MCF 10A (cell line): ENCODE measurements at places on chromosomes 1 and 21.

DNA sequence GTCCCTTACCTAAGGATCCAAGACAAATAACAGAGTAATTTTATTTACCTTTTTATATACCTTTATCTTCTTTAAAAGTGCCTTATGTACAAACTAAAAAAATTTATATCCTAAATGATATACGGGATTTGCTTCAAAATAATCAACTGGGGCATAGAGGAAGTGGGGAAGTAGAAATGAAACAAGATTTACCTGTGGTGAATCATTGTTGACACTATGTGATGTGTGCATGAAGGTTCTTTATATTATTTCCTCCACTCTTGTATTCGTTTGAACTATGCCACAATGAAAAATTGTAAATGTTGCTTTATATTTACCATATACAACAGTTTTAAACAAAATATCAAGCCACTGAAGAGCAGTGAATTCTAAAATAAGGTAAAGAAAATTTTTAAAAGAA, 13.0 kb downstream of the RGS7 start:
- DNase-seq, result no peak

- DNase-seq, result no peak
These were observed 23.2 kb downstream of the SLC44A5 start for GRCh38 chr1:75587692-75588091.

GRCh38 chr1:208107425-208108212, 136.6 kb downstream of the PLXNA2 start:
- DNase-seq, result peak; percentile 100

- DNase-seq, result no peak
These were observed 170.6 kb downstream of the PDE4B start for GRCh38 chr1:65963156-65963888.

GRCh38 chr1:109027841-109028240, 14.1 kb downstream of the WDR47 start:
- DNase-seq, result no peak

DNA sequence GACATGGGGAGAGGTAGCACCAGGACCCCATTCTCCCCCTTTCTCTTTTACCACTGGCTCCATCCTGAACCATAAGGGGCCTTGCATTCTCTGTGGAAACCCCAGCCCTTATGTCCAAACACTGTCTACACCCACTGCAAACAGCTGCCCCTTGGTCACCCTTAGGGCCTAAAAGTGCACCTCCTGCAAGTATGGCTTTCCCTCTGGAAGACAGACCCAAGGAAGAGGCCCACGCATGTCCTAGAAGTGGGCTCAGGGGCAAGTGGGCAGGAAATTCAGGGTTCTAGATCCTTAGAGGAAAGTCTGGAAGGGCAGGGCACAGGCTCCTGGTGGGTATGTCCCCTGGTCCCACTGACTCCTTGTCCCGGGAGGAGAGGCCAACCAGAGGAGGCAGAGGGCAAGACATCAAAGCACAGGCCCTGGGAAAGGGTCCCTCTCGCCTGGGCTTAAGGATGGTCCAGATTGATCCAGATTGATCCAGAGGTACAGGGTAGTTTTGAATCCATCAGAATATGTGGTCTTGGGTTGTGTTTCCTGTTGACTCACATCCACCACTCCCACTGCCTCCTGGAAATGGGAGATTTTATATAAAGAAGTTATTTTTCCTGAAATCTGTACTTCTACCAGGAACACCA, 150.9 kb downstream of the GRIK3 start:
- no peak for DNase-seq

DNA sequence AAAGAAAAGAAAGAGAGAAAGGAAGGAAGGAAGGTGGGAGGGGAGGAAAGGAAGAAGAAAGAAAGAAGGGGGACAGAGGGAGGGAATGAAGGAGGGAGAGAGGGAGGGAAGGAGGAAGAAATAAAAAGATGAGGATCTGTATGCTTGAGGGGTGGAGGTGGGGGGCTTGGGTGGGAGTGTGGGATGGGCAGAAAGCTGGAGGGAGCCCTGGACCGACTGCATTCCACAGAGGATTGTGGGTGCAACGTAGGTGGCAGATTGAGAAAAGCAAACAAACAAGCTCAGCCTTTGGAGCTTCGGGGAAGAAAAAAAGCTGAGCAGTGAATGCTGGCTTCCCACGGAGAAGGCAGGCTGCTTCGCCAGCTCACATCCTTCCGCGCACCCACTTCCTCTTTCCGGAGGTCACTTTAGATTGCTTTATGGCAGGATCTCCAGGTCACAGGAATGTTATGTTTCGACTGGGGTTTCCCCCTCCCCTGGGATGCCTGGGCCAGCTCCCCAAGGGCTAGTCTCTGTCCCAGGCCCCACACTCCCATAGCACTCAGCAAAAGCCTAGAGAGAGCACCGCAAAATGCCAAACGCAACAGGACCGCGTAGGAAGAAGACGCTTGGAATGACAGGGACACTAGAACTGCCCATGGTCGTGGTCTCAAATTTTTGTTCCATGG, 20.7 kb upstream of the LGALS8 start:
- DNase-seq, result peak; percentile 70

DNA sequence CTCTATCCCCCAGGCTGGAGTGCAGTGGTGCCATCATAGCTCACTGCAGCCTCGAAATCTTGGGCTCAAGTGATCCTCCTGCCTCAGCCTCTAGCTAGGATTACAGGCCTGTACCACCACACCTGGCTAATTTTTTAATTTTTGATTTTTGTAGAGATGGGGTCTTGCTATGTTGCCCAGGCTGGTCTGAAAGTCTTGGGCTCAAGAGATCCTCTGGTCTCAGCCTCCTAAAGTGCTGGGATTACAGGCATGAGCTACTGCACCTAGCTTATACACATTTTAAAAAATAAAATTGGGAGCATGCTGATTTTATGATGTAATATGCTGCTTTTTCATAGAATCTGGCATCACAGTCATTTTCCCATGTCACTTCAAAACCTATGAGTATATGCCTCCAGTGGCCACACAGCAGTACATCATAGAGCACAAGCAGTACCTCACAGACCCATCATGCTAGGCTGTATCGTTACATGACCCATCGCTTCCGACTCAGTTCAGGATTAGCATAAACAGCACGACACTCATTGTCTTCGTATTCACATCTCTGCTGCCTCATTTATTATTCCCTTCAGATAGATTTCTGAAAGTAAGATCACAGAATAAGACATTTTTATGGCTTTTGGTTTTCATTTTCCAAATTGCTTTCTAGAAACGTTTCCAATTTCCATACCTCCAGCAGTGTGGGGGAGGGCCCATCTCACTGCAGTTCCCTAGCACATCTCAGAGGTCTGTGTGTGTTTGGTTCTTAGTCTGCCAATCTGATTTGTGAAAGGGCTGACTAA, 35.9 kb upstream of the CCSAP start:
- no peak for DNase-seq

DNA sequence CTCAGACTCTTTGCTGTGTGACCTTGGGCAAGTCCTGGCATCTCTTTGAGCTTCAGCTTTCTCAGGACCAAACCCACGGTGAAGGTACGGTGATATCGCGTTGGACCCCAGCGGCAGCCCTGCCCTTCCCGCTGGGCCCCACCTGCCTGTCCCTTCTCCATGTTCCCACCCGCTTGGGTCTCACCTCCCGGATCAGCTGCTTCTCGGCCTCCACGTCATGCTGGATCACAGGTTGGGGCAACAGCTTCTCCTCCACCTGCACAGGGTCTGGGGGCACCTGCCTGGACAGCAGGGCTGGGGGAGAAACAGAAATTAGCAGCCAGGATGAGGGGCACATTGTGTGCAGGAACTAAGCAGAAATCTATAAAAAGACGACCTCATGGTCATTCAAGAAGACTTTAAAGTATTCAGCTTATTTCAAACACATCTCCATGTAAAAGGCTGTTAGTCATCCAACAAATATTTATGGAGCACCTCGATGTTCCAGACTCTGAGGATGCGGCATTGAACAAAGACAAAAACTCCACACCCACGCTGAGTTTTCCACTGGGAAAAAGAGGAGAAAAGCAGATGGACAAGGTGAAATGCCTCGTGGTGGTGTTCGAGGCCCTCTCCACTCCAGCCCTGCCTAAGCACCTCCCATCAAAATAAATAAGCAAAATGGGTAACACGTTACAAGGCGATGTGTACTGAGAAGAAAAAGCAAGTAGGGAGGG, 19.5 kb downstream of the KIF17 start:
- peak; percentile 14 for DNase-seq

GRCh38 chr1:118185084-118185832, at the start of gene SPAG17:
Gene SPAG17, minus strand, starts transcription at chr1:118185228. Its CDS starts 71 bp downstream, at chr1:118185157.
- no peak for DNase-seq

GRCh38 chr21:17783481-17784179, 35.5 kb downstream of the C21orf91 start:
- no peak for DNase-seq

GRCh38 chr1:155218854-155219591, 10.5 kb downstream of the MTX1 start:
- peak; percentile 83 for DNase-seq

DNA sequence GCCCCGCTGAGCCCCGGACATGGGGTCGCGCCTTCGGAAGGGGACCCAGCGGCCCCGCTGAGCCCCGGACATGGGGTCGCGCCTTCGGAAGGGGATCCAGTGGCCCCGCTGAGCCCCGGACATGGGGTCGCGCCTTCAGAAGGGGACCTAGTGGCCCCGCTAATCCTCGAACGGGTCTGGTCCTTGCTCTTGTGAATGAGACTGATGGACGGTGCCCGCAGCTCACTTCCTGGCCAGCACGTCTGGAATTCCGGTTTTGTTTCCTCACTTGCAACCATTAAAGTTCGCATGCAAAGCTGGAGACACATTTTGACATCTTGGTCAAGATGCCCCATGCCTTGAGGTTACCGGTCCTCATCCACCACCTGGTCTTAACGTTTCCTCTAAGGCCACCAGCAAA, 5.6 kb downstream of the WRAP73 start:
- DNase-seq, result no peak

DNA sequence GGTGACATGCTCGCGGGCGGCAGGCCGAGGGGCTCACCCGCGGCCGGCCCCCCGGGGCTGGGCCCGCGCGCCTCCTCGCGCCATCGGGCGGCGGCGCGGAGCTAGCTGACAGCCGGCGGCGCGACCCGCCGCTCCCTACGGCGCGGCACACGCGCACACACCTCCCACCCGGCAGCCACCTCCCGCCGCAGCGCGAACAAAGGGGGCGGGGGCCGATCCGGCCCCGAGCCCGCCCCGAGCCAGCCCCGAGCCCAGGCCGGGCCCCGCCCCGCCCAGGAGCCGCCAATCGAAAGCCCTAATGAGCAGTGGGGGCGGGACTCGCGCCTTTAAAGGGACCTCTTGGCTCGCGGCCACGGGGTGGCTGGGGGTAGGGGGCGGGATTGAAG, at the start of gene KIF21B:
KIF21B (minus strand) TSS at position 198 of the 386 bp plus-strand sequence. CDS start 331 bp downstream, outside the sequence.
- peak; percentile 90 for DNase-seq

GRCh38 chr21:33109574-33110339, 39.8 kb downstream of the OLIG1 start:
- no peak for DNase-seq

GRCh38 chr21:41442481-41443186, 16.6 kb downstream of the MX1 start:
- no peak for DNase-seq

- peak; percentile 75 for DNase-seq
These were observed 111.7 kb upstream of the IRF2BP2 start for GRCh38 chr1:234721476-234722269.

- peak; percentile 42 for DNase-seq
These were observed 34.9 kb downstream of the ASH1L start for GRCh38 chr1:155527677-155528076.

- no peak for DNase-seq
These were observed 34.0 kb upstream of the KLHDC7A start for GRCh38 chr1:18446751-18447150.

- peak; percentile 89 for DNase-seq
These were observed 8.4 kb upstream of the IKBKE start for GRCh38 chr1:206461602-206462455.

- DNase-seq, result no peak
These were observed 77.9 kb upstream of the KCNJ15 start for GRCh38 chr21:38178653-38179470.

DNA sequence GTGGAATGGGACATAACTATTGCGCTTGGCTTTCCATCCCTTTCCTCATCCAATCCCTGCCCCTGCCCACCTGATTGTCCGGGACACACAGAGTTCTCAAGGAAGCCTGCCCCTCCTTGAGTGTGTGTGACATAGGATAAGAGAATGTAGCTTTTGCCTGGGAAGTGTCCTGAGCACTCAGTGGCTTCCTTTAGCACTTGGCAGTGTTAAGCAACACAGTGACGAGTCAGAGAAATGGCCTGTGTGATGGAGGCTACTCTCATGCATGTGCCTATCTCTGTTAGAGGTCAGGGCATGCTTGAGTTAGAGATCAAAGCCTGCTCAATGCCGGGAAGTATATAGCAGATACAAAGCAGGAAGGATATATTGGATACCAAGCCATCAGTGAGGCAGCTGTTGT, 289.5 kb downstream of the SIPA1L2 start:
- DNase-seq, result peak; percentile 37

GRCh38 chr21:40640266-40640789, 206.6 kb downstream of the DSCAM start:
- no peak for DNase-seq

GRCh38 chr1:107810291-107810951, 154.6 kb downstream of the VAV3 start:
- no peak for DNase-seq

- DNase-seq, result no peak
These were observed 25.3 kb downstream of the DSTYK start for GRCh38 chr1:205186191-205186590.

DNA sequence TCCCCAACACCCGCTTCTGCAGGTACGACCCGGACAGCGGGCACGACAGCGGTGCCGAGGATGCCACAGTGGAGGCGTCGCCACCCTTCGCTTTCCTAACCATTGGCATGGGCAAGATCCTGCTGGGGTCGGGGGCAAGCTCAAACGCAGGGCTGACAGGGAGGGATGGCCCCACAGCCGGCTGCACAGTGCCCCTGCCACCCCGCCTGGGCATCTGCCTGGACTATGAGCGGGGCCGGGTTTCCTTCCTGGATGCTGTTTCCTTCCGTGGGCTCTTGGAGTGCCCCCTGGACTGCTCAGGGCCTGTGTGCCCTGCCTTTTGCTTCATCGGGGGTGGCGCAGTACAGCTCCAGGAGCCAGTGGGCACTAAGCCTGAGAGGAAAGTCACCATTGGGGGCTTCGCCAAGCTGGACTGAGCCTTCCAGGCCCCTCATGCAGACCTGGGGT, 10.1 kb downstream of the TRIM46 start:
- no peak for DNase-seq

GRCh38 chr1:12657060-12657884, 13.4 kb downstream of the AADACL4 start:
- no peak for DNase-seq

GRCh38 chr1:65431111-65431705, 10.7 kb downstream of the LEPR start:
- peak; percentile 60 for DNase-seq

DNA sequence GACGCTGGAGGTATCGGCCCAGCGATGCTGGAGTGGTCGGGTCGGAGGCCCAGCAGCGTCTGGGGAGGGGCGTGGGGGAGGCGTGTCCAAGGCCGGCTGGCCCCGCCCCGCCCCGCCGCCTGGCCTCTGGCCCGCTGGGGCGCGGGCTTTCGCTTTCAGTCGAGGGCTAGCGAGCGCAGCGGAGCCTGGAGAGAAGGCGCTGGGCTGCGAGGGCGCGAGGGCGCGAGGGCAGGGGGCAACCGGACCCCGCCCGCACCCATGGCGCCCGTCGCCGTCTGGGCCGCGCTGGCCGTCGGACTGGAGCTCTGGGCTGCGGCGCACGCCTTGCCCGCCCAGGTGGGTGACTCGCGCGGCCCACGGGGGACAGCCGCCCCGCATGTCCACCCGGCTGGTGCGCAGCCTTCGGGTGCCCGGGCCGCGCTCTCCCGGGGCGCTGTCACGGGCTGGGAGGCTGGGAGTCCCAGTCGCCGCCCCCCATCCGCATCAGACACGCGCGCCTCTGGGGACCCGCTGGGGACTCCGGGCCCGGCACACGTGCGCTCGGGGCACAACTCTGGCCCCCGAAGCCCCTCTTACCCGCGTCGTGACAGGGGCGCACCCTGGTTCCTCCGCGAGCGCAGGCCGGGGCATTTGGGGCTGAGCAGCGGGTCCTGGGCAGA, at the start of gene TNFRSF1B:
TNFRSF1B (plus strand) TSS at position 158 of the 659 bp plus-strand sequence; CDS start at position 259, 101 bp downstream.
- DNase-seq, result no peak
